ENCODE measurements at places on chromosomes 1 and 21.

GRCh38 chr1:230496451-230496850, 70.3 kb upstream of the PGBD5 start:
- H3K27ac ChIP-seq, result no peak overlapping the region
- H3K36me3 ChIP-seq, result no peaks in the 10 kb centered on the region
- DNase-seq, result no peak
- H3K4me1 ChIP-seq, result no peaks in the 10 kb centered on the region
- peaks cover 18% of the 10 kb centered on the region for H3K27me3 ChIP-seq

GRCh38 chr1:206686478-206687249, 2.0 kb downstream of the MAPKAPK2 start:
- peak overlapping the region; percentile 99 for H3K4me3 ChIP-seq
- peak overlapping the region; percentile 95 for H3K27ac ChIP-seq

DNA sequence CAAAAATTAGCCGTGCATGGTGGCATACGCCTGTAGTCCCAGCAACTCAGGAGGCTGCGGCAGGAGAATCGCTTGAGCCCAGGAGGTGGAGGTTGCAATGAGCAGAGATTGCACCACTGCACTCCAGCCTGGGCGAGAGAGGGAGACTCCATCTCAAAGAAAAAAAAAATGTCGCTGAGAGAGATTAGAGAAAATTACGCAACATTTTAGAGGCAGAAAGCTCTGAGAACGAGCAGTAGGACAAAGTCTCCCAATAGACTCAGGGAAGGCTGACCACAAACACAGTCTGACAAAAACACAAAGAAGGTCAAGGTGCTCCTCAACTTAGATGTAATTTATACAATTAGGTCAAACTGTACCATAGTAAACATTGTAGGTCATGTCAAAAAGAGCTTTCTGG, 367.6 kb upstream of the ZRANB2 start:
- H3K4me1 ChIP-seq, result no peaks in the 10 kb centered on the region
- no peak overlapping the region for H3K27ac ChIP-seq
- H3K27me3 ChIP-seq, result no peaks in the 10 kb centered on the region

- H3K4me1 ChIP-seq, result peaks cover 4% of the 10 kb centered on the region
- no peak overlapping the region for H3K27ac ChIP-seq
- DNase-seq, result no peak
- no peak overlapping the region for H3K4me3 ChIP-seq
- peaks cover 9% of the 10 kb centered on the region for H3K27me3 ChIP-seq
Measured at GRCh38 chr1:216710055-216710454, 13.2 kb downstream of the ESRRG start.

- no peak for DNase-seq
- no peaks in the 10 kb centered on the region for H3K4me1 ChIP-seq
- H3K27ac ChIP-seq, result no peak overlapping the region
- H3K27me3 ChIP-seq, result no peaks in the 10 kb centered on the region
- no peak overlapping the region for H3K4me3 ChIP-seq
Measured at GRCh38 chr1:41423511-41424191, 60.8 kb downstream of the EDN2 start.

- no peak overlapping the region for H3K4me3 ChIP-seq
- no peaks in the 10 kb centered on the region for H3K4me1 ChIP-seq
- DNase-seq, result no peak
- H3K36me3 ChIP-seq, result no peaks in the 10 kb centered on the region
- H3K27ac ChIP-seq, result no peak overlapping the region
Measured at GRCh38 chr21:36567216-36567885, 87.4 kb upstream of the CLDN14 start.

- H3K4me1 ChIP-seq, result peaks cover 9% of the 10 kb centered on the region
- H3K27ac ChIP-seq, result no peak overlapping the region
- H3K27me3 ChIP-seq, result no peaks in the 10 kb centered on the region
- no peak for DNase-seq
- no peak overlapping the region for H3K4me3 ChIP-seq
Measured at GRCh38 chr21:31133243-31133830, 95.1 kb upstream of the KRTAP19-8 start.
